ENCODE measurements at places on chromosomes 16 and 17.

GRCh38 chr16:31371008-31371407, 16.0 kb downstream of the ITGAX start:
- no peak for DNase-seq

DNA sequence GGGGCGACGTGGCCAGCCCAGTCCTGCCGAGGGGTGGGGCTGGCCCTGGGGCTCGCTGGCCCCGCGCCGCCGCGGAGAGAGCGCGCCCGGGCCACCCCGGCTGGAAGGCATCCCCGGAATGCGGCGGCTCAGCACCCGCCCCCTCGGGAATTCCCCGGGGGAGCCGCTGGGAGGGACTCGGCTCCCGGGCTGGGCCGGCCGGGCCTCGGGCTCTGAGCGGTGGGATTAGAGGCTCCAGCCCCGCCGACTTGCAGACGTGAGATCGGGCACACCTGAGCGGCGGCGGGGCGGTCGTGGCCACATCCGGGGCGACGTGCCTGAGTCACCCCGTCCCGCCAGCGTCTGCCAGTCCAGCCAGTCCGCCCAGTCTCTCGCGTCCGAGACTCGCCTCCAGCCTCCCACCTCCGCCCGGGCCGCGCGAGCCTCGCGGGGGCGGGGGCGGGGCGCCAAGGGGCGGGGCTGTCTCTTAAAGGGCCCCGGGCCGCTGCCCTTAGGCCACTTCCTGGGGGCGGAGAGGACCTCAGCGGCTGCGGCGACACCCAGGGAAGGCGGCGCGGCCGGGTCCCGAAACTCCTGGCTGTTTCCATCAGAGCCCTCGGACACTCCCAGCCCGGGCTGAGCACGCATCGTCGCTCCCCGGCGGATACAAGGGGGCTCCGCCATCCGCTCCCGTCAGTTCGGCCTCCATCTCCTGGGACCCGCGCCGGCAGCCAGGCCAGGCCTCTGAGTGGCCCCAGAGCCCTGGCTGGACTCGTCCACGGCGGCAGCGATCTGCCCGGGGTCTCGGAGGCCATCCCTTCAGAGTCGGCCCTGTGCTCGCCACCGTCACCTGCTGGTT, at the start of gene KCTD11:
KCTD11 (plus strand) TSS at position 498 of the 838 bp plus-strand sequence.
- peak; percentile 80 for DNase-seq

- no peak for DNase-seq
Measured at GRCh38 chr16:56950881-56951771, 10.6 kb upstream of the CETP start.

GRCh38 chr17:33330877-33331276, 37.8 kb upstream of the ASIC2 start:
- DNase-seq = no peak

DNA sequence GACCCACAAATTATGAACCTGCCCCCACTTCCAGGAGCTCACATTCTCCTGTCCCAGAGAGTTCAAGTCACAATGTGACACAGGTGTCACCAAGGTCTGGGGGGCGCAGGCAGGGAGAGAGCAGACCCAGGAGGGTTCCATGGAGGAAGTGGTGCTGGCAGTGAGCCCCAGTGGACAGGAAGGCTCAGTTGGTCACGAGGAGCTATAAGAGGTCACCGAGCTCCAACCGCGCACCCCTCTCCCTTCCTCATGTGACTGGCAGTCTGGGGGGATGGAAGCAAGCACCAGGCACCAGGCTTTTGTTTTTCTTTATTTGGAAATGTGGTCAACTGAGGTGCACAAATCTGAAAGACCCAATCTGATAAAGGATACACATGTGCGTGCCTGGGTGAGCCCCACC, 2.5 kb downstream of the ITGAD start:
- no peak for DNase-seq

GRCh38 chr16:84929421-84930297, 81.7 kb downstream of the ZDHHC7 start:
- no peak for DNase-seq

Measured in stimulated activated CD8-positive, alpha-beta memory T cell treated with anti-CD3 and anti-CD28 coated beads, Interleukin-7, amount 100 ng/mL, for 48 hours (primary cell).